Stimulated activated CD8-positive, alpha-beta memory T cell treated with anti-CD3 and anti-CD28 coated beads, Interleukin-15, amount 100 ng/mL, for 24 hours (primary cell): ENCODE measurements at places on chromosomes 3 and 15.

GRCh38 chr3:129888771-129889170 lies 4.7 kb downstream of the TMCC1 start:
- DNase-seq: no peak

DNA sequence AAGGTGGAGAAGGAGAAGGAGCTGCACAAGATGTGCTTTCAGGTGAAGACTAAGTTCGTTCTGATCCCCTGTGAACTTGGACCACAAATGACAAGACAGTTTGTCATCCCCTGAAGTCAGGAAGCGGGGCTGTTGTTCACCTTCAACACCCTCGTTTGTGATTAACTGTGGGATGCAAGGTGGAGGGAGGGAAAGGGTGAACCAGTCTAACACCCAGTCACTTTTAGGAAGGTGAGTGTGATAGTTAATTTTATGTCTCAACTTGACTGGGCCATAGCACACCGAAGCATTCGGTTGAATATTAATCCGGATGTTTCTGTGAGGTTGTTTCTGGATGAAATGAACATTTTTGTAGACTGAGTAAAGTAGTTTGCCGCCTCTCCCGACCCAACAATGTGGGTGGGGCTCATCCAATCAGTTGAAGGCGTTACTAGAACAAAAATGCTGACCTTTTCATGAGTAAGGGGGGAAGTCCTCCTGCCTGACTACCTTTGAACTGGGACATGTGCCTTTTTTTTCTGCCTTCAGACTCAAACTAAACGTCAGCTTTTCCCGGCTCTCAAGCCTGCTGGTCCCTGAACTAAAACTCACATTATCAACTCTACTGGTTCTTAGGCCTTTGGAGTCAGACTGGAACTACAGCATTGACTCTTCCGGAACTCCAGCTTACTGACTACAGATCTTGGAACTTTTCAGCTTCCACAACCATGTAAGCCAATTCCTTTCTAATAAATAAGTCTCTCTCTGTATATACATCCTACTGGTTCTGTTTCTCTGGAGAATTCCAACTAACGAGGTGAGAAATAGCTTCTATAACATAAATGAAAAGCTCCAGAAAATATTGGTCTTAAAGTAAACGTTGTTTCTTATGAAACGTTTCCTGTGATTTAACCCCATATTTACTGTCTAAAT lies 264.0 kb upstream of the SLITRK3 start:
- DNase-seq: no peak

DNA sequence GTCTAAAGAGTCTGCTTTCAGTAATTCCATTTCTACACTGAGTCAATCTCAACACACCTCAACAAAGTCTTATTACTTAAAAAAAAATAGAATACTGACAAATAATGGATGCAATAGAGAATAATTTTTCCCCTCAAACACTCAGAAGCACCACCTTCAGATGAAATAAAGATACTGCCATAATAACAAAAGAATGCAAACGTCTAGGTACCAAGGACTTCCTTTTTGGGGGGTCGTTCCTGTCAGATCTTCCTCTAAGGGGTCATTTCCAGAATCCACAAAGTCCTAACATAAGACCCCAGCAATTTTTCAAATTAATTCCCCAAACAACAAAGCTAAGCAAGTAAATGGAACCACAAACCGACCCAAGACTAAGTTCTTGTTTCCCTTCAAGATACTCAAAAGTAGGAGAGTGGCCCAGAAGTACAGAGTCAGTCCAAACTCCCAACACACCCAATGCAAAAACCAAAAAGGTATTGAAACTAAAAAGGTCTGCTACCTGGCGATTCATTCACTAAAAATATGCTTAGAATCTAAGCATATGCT lies 1.3 kb downstream of the RYK start:
- no peak for DNase-seq

DNA sequence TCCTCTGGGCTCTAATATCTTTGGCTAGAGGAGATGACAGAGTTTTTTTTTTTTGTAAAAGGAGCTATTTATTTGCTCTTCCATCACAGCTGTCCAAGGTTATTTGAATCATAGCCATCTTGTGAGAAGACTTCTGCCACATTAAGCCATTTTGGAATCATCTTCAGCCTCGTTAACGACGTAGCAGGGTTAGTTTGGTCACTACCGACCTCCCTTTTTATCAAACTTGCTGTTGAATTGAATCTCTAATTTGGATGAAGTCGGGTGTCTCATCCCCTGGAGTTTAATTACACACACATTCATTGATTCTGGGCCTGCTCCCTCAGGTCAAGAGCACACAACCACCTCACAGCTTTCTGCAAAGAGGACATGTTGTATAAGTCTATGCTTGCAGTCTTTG lies 238.7 kb downstream of the CPNE4 start:
- no peak for DNase-seq

DNA sequence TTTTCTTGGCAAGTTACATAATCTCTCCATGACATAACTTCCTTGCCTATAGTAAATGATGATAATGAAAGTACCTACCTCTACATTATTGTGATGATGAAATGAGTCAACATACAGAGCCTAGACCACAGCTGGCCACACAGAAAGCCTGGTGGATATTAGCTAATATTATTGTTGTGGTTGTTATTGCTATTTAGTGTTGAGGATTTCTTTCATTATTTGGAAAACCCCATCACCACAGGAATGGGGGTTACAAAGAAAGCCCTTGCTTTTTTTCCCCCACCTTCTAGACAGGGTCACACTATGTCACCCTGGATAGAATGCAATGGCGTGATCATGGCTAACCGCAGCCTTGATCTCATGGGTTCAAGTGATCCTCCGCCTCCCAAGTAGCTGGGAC lies 125.0 kb downstream of the PDZRN3 start:
- no peak for DNase-seq
